Activated T-helper 1 cell treated with anti-CD3 and anti-CD28 coated beads, Interleukin-2, amount 50 U/mL, for 16 hours (primary cell): ENCODE measurements at places on chromosomes 16 and 17.

GRCh38 chr17:15492791-15493692, 25.6 kb upstream of the CDRT4 start:
- no peak for DNase-seq

- no peak for DNase-seq
Observed at GRCh38 chr17:5014357-5014756, 16.6 kb downstream of the KIF1C start.

DNA sequence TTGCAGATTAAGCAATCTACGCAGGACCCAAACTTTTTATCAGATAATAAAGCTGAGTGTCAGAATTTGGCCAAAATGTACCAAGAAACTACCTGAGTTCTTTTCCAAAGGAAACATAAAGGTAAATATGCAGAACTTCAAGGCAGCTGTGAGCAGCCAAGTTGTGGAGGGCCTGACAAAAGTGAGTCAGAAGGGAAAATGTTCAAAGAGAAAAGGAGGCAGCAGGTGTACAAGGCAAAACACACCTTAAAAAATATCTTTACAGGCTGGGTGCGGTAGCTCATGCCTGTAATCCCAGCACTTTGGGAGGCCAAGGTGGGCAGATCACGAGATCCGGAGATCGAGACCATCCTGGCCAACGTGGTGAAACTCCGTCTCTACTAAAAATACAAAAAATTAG, 7.0 kb upstream of the KANSL1 start:
- DNase-seq, result no peak

DNA sequence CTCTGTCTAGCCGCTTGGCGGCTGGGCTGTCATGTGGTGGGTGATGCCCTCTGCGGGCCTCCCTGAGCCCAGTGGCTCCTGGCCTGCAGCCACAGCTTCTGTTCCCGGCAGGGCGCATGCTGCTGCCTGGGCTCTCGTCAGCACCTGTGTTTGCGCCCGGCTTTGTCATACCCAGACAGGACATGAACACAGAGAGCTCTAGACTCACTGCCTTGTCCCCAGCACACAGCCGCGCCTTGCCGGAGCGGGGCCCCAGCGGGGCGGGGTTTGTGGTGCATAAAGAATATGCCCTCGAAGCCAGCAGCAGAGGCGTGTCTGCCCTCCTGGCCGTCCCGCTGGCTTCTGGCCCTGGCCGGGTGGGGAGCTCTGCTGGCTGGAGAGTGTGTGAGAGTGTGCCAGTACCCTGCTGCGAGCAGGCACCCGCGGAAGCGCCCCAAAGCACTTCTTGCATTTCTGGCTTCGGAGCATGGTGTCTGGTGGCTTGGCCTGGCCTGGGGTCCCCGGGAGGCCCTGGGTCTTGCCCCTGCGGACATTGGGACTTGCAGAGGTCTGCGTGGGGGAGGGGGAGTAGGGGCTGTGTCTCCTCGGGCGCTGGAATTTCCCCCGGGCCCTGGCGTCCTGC, 14.4 kb downstream of the ASPSCR1 start:
- DNase-seq, result no peak

DNA sequence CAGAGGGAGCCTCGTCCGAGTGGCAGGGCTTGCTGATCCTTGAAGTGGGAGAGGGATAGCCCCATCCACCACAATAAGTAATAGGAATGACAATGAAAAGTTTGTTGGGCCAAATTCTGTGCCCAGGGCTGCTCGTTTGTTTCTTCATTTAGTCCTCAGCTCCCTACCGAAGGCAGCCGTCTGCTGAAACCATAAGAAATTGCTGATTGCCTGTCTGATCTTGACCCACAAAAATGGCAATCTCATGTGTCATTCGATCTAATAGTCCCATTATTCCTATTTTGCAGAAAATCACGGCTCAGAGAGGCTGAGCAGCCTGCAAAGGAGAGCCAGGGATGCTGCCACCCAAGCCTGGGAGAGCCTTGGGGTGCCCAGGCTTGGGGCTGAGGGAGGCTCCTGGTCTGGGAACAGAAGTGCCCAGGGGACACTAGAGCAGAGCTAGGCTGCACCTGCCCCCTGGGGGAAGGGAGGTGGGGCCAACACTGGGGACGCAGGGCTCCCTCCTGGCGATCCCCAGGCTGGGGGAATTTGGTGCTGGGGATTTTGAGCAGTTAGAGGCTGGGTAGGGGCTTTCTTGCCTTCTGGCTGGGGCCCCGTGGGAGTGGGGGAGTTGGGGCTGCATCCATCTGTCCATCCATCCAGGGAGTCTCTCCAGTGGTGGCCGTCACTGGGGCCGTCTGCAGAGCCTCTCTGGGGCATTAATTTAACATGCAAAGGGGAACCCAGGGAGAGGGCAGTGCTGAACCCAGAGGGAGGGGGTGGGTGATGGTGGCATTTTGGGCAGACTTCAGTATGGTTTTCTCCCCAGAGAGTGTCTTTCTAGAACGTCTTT, 53.5 kb downstream of the SOCS1 start:
- DNase-seq, result no peak
